ENCODE measurements at places on chromosomes 16 and 17.
A peak's percentile ranks its signal among the peaks of the same experiment; 100 is the strongest.

- no peak for DNase-seq
Measured at GRCh38 chr17:71632328-71632727, 488.5 kb upstream of the SOX9 start.

DNA sequence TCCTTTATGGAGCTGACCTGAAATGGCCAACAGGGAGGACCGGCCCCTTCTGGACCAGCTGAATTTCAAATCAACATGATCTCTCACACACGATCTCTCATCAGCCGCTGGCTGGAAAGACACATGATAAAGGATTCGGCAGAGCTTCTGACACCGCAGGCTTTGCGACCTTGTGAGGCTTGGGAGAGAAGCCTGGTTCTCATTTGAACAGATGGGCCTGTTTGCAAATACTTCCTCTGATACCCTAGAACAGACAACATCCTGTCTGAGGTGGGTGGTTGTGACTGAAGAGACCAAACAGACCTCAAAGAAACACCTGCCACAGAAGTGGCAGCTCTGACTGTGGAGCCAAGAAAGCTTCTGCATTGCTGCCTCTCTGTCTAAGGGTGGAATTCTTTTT, 77.9 kb upstream of the SDK2 start:
- peak; percentile 62 for DNase-seq

DNA sequence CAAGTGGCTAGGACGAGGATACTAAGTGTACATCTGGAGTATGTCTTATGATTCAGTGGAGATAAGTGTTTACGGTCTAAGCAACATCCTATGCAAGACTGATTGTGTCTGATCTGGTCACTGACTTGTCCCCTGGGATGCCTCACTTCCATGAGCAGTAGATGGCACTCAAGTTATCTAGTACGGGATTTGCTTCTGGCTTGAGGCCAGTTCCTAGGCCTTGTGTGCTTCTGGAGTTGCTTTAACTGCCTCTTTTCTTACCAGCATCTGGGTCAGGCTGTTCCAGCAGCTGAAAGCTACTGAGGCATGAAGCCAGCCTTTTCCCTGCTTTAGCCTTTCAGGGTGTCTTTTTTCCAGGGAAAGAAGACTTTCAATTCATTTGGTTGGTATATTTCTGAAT, 23.0 kb downstream of the SUPT6H start:
- DNase-seq: peak; percentile 47

DNA sequence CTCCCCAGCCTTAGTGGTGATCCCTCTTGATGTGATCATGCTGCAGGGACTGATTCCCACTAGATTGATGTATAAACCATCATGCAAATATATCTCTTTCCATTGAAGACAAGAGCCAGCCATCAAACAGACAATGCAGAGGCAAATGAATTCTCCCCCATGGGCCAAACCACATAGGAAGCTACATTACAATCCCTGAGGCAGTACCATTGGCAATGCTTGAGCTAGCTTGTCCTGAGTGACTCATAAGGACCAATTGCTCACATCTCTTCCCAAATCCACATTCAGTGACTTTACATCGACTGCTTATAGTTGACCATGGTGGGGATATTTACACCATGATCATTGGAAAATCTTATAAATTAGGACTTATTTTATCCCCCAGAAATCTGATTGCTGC, 242.2 kb downstream of the SHISA9 start:
- DNase-seq: no peak

- no peak for DNase-seq
Measured at GRCh38 chr17:17548044-17548443, 43.5 kb downstream of the PEMT start.

- DNase-seq: no peak
Measured at GRCh38 chr17:17004251-17004996, 32.5 kb upstream of the TNFRSF13B start.

DNA sequence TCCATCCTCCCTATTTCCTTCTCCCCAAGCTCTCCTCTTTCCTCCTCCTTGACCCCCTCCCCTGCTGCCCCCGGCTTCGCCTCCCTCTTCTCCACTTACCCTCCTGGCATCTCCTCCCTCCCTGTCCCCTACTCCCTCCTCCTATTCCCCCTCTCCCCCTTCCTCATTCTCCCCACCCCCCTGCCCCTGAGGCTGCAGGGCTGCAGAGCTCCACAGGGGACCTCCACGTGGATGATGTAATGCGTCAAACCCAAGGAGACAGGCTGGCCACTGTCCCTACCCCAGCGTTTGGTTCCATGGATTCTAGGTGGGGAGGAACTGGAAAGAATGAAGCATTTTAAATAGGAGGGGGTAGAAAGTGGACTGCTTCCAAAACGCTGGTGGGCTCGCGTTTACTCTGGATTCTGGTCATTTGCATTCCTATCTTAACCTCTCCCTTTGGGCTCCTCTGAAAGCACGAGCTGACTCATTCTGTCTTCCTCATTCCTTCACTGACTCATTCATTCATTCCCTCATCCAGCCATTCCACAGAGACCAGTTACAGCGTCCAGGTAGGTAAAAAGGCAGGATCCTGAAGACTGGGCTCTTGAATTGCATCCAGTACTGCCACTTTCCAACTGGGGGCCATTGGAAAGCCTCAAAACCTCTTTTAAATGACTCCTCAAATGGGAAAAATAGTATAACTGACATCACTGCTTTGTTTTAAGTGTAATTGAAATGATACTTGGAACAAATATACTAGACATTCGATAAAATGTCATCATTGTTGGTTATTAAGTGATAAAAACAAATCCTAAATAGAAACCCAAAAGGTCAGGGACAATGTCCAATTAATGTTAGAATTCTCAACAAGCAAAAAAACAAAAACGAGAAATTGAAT, 943 bp upstream of the COTL1 start:
- peak; percentile 63 for DNase-seq

DNA sequence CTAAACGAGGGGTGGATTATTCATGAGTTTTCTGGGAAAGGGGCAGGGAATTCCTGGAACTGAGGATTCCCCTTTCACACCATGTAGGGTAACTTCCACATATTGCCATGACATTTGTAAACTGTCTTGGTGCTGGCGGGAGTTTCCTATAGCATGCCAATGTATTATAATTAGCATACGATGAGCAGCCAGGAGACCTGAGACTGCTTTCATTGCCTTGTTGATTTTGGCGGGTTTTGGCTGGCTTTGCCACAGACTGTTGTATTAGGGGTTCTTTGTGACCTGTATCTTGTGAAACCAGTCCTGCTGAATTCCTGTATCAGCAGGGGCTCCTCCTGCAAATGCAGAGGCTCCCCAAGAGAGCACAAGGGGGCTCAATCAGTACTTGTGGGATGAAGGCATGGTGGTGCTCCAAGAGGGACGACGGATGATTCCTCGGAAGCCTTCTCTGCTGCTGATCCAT, 104.4 kb upstream of the CACNG5 start:
- no peak for DNase-seq

DNA sequence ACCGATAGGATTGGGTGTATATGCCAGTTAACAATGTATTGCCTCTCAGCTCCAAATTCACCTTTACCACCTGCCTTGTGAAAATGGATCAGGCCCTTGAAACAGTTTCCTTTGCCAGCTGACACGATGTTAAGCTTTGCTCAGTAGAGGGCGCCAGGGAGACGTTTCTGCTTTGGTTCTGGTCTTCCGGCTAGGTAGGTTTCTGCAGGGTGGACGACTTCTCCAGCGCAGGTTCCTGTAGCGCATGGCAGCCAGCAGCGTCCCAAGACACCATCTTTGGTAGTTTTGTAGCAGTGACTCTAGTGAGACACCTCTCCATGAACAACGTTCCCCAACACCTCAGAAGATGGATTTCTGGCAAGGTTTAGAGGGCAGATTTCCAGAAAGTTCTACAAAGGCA, 24.0 kb downstream of the SYCE1L start:
- peak; percentile 35 for DNase-seq

DNA sequence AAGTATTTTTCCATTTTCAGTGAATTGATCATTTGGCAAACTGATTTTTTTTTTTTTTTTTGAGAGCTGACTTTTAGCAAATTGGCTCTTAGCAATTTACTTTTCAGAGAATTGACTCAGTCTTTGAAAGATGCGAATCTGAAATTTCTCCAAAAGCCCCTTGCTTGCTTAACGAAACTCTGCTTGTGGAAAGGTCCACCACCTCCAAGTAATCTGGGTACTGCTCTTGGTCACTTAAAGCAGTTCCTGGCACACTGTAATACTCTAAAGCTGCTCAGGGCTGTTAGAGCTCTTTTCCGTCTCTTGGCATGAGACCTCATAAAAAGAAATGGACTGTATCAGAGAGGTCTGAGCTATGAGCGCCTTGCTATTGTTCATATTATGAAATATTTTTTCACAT, 2.9 kb downstream of the GSDMB start:
- no peak for DNase-seq

GRCh38 chr17:40563220-40564052, 1.8 kb downstream of the CCR7 start:
- no peak for DNase-seq

DNA sequence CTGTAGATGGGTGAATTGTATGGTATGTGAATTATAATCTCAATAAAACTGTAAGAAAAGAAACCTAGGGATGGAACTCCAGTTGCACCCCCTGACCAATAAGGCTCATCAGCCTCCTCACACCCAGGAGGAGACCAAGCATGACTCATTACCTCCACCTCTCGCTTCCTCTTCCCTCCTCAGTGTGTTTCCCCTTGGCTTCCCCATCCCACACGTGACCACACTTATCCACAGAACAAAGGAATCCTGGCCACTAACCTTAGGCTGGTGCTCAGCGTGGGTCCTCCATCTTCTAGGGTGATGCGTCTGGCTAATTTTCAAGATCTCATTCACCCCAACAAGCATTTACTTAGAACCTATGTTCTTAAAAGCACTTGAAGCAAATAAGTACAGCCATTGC, 36.2 kb upstream of the MAP3K14 start:
- DNase-seq: no peak

GRCh38 chr16:12576878-12577277, 226.8 kb downstream of the CPPED1 start:
- no peak for DNase-seq

- no peak for DNase-seq
Measured at GRCh38 chr17:58684003-58684402, 7.8 kb downstream of the TEX14 start.

DNA sequence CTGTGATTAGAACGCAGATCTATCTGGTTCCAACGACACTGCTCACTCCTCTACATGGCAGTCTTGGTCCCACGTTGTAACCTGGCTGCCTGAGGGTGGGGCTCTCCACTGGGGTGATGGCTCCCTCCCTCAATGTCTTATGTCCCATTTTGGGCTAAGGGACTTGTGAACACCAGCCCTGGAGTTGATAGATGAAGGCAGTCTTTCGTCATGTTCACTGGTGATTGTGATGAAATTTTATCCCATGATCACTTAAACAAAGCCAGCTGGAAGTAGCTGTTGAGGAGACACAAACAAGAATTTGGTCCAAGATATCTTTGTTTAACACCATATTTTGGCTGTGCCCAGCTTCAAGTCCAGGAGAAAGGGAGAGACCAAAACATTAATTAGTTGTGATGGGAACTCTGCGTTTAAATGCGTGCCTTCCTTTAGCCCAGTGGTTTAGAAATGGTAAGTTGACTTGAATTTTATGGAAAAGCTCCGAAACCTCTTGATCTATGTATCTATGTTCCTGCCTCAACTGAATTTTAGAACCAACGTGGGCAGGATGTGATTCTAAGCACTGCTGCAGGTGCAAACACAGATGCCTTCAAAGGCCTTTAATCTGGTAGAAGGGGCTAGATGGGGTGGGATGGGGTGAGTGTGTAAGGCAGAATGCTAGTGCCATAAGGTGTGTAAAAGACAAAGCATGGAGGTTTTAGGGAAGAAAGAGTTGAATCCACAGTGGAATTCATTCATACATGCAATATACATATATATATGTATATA, 186.8 kb upstream of the IRX3 start:
- no peak for DNase-seq

DNA sequence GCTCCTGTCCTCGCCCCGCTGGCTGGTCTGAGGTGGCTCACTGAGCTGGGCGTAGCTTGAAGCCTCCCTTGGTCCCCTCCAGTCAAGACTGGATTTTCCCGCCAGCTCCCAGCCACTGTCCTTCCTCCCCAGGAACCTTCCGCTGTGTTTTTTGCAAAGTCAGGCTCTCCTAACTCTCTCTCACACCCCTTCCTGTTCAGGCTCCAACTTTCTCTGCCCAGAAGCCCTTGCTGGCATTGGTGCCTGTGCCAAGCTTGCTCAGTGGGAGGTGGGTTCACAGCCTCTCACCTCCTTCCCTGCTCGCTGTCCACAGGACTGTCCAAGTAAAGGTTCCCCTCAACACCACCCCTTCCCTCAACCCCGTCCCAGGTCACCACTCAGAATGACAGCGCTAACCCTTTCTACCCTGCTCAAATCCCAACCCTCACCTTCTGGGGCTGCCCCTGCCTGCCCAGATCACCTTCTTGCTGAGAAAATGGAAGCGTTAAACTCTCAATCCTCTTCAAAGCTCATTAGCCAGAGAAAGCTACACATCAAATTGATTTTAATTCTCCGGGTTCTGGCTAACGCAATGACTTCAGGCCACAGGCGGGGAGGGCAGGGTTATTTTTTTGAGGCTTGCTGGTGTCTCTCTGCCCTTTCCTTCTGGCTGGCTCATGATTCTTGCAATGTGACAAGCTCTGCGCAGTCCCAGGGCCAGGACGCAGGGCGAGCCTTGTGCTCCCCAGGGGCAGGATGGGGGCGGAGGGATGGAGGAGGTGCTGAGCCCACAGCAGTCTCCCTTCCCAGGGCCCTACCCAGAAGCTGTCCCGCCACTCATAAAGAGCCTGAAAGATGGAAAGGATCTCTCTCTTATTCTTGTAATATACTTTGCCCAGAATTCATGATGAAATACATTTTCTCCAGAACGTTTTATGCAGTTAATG, 357.2 kb upstream of the TNRC6C start:
- peak; percentile 44 for DNase-seq

DNA sequence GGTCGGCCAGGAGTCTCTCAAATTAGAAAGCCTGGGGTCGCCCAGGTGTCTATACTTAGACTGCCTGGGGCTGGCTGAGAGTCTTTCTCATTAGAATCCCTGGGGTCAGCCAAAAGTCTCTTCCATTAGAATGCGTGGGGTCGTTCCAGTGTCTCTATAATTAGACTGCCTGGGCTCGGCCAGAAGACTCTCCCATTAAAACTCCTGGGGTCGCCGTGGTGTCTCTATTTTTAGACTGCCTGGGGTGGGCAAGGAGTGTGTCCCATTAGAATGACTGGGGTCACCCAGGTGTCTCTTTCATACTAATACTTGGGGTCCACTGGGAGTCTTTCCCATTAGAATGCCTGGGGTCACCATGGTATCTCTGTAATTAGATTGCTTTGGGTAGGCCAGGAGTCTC, 2227.7 kb downstream of the TP53TG3F start:
- DNase-seq: no peak

DNA sequence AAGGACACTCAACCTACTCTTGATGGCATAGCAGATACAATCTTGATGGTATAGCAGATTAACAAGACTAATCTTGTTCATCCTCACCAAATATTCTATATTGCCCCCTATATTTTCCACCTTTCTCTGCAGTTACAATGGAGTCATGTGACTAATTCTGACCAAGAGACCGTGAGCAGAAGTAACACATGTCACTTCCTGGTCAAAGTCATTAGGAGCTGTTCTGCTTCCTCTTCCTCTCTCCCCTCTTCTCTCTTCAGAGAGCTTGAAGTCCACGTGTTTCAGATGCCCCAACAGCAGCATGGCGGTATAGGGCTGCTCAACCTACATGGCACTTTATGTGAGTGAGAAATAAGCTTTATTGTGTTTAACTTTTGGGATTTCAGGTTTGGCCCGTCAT, 55.3 kb upstream of the ERCC4 start:
- no peak for DNase-seq

All from SK-N-SH (cell line).